ENCODE measurements at places on chromosomes 4 and X.

- no peak overlapping the region for H3K27ac ChIP-seq
- no peaks in the 10 kb centered on the region for H3K36me3 ChIP-seq
- DNase-seq: no peak
- H3K27me3 ChIP-seq: no peaks in the 10 kb centered on the region
- H3K4me1 ChIP-seq: no peaks in the 10 kb centered on the region
- no peak overlapping the region for H3K4me3 ChIP-seq
Measured at GRCh38 chr4:125979950-125980349, 665.2 kb downstream of the FAT4 start.

DNA sequence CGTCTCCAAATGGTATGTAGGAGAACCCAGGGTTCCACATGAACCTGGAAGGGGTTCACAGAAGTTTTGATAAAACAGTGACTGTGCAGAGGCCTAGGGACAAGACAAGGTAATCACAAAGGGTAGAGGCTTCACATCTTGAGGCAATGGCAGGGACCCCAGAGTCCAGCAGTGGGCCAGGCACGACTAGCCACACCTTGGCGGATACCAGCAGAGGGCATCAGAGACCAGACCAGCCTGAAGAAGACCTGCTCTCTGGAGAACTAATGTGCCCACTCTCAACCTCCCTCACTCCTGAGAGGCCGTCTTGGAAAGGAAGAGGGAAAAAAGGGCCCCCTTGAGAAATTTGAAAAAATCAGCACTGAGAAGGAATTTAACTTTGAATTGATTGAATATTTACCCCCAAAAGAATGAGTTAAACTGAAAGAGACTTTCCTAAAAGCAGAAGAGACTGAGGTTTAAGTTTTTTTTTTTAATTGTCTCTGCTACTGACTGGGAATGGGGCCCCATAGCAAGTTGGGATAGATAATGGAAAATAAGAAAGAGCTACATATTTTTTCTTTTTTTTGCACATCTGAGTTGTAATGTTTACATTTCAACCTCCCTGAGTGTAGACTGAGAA is 243.8 kb upstream of the JADE1 start:
- no peaks in the 10 kb centered on the region for H3K36me3 ChIP-seq
- H3K27me3 ChIP-seq: peaks cover 20% of the 10 kb centered on the region
- peak; percentile 11 for DNase-seq

DNA sequence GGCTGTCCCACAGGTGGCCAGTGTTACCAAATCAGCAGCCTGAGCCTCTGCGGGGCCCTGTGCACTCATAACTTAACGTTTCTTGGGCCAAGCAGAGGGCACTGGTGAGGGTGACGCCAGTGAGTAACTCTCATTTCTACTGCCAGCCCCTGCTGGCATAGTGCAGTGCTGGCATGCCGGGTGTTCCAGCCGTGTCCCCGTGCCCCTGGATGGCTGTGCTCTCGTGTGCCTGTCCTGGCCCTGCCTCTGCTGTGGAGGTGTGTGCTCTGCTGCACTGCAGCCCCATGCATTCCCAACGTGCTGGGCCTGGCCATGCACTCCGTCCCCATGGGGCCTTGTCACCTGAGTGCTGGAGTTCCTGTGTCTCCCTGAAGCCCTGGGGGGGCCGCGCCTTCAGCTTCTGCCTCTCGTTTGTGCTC is 14.7 kb downstream of the TBC1D14 start:
- no peaks in the 10 kb centered on the region for H3K27me3 ChIP-seq
- H3K27ac ChIP-seq: no peak overlapping the region
- DNase-seq: no peak
- peaks cover 33% of the 10 kb centered on the region for H3K36me3 ChIP-seq

DNA sequence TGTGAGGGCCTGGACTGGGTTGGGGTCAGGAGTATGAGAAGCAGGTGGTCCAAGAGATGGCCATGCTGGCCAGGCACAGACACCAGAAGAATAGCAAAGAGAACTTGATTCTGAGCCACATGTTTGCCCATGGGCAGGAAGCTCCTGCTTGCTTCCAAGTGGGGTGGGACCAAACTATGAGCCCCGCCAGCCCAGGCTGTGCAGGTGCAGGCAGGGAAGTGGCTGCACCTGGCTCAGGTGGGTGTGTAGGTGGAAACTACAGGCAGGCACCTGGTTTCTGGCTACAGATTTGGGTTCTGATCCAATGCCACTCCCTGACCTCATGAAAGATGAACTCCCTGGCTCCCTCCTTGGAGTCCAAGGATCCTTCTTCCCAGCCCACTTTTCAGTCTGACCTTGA is 207.9 kb upstream of the KLF3 start:
- DNase-seq: no peak
- H3K4me3 ChIP-seq: no peak overlapping the region
- H3K36me3 ChIP-seq: peaks cover 13% of the 10 kb centered on the region

- H3K27me3 ChIP-seq: no peaks in the 10 kb centered on the region
- H3K4me1 ChIP-seq: peaks cover 39% of the 10 kb centered on the region
- DNase-seq: no peak
- H3K36me3 ChIP-seq: no peaks in the 10 kb centered on the region
Measured at GRCh38 chr4:36251983-36252382, 7.7 kb upstream of the ARAP2 start.

DNA sequence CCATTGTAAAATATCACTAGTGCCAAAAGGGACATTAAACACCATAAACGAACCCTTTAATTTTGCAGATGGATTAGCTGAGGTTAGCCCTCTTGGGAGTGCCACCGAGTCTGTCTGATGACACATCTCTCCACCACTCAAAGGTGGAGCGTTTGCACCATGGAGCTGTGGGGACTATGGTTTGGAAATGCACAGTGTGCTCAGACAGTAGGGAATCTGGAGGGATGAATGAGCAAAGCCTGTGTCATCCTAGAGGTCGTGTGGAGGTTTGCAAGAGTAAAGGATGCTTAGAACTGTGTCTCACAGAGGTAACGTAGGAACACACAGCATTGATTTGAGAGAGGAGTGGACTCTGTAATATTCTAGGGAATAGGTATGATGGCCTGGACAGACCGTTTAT is 93.7 kb downstream of the CLNK start:
- H3K36me3 ChIP-seq: no peaks in the 10 kb centered on the region
- no peak for DNase-seq
- H3K4me3 ChIP-seq: no peak overlapping the region

DNA sequence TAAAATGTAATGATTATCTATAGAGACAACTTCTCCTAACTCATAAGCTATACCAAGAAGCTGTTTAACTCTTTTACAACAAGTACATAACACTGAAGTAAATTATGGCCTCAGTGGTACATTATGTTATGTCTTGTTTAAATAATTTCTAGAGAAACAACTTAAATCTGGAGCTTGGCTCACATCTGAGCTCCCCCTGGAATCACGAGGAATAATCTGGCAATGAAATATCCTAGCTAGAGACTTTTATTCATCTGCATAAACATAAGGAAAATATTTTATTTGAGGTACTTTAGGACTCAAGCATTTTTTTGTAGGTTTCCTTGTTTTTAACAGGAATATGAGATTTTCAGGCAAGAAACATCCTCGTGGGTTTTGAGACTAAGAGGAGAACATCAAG is 354.7 kb upstream of the SLC7A11 start:
- DNase-seq: no peak
- H3K36me3 ChIP-seq: no peaks in the 10 kb centered on the region
- no peak overlapping the region for H3K4me3 ChIP-seq
- H3K27me3 ChIP-seq: no peaks in the 10 kb centered on the region

- no peak overlapping the region for H3K27ac ChIP-seq
- no peak for DNase-seq
- no peak overlapping the region for H3K4me3 ChIP-seq
- H3K27me3 ChIP-seq: no peaks in the 10 kb centered on the region
- H3K36me3 ChIP-seq: no peaks in the 10 kb centered on the region
Measured at GRCh38 chr4:125620066-125620860, 305.5 kb downstream of the FAT4 start.

GRCh38 chr4:151407466-151408379 is 1.3 kb upstream of the FHIP1A start:
- H3K4me3 ChIP-seq: peak overlapping the region; percentile 80
- no peaks in the 10 kb centered on the region for H3K36me3 ChIP-seq
- peaks cover 21% of the 10 kb centered on the region for H3K4me1 ChIP-seq
- H3K27me3 ChIP-seq: peaks cover 24% of the 10 kb centered on the region

DNA sequence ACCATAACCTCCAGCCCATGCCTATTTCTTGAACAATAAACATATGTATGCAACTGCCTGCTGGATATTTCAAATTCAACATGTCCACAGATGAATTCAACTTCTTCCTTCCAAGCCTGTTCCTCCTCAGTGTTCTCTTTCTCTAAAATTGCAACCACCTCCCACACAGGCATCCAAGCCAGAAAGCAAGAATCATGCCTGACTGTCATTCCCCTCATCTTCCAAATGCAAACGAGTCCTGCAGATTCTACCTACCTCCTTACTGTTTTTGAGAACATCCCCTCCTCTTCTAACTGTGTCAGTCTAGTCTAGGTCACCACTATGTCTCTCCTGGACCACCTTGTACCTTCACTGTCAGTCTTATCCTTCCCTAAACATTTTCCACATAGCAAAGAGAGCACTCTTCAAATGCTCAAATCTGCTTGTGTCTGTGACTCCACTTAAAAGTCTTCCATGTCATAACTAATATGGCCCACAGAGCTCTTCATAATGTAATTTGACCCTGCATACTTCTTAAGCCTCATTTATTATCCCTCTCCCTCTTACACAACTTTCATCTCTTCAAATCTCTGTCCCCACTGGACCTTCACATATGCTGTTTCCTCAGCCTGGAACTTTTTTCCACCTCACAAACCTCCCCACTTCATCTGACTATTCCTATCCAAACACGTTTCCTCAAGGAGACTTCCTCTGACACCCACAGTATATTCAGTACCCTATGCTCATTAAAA is 25.7 kb downstream of the MAPK10 start:
- H3K4me1 ChIP-seq: no peaks in the 10 kb centered on the region
- no peaks in the 10 kb centered on the region for H3K27me3 ChIP-seq
- H3K4me3 ChIP-seq: no peak overlapping the region

Measured in activated naive CD8-positive, alpha-beta T cell treated with anti-CD3 and anti-CD28 coated beads for 36 hours (primary cell).